ENCODE measurements at places on chromosomes 2 and 18.

GRCh38 chr2:43563679-43564078 is 32.2 kb downstream of the THADA start:
- no peak for DNase-seq

GRCh38 chr2:233992513-233993217 is 57.8 kb upstream of the SPP2 start:
- DNase-seq: no peak

GRCh38 chr2:179020156-179020750 is 29.7 kb downstream of the CCDC141 start:
- DNase-seq: no peak

- no peak for DNase-seq
Observed at GRCh38 chr2:55026202-55026601, 24.0 kb downstream of the RTN4 start.

DNA sequence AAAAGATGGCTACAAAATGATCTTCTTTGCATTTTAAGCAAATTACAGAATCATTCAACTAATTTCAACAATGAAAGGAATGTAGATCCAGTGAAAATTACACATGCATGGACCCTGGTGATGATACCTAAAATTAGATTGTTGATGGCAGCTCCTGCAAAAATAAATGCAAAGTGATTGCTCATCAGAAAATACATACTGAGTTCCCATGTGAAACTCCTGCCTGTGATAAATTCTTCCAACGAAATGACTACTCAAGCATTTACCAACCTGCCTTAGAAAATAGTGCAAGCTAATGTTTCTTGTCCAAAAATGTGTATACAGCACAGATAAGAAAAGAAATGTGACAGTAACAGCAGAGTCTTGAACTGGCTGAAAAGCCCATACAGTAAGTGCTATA is 300.0 kb upstream of the REV1 start:
- no peak for DNase-seq

DNA sequence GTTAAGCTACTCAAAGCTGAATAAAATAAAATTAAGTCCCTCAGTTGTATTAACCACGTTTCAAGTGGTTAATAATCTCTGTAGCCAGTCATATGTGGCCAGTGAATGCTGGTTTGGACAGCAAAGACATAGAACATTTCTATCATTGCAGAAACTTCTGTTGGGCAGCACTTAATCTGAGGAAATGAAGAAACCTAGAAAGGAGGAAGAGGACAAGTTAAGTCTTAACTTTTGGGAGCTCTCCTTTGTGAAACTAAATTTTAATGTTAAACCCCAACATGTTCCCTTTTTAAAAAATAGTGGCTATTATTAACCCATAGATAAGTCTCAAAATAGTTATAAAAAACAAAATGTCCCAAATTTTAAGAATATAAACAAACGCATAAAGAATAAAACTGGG is 421.3 kb downstream of the ARHGAP15 start:
- no peak for DNase-seq

- DNase-seq: no peak
Observed at GRCh38 chr2:18455236-18455862, 105.1 kb downstream of the RDH14 start.

GRCh38 chr2:226893216-226893615 is 57.4 kb downstream of the RHBDD1 start:
- no peak for DNase-seq

DNA sequence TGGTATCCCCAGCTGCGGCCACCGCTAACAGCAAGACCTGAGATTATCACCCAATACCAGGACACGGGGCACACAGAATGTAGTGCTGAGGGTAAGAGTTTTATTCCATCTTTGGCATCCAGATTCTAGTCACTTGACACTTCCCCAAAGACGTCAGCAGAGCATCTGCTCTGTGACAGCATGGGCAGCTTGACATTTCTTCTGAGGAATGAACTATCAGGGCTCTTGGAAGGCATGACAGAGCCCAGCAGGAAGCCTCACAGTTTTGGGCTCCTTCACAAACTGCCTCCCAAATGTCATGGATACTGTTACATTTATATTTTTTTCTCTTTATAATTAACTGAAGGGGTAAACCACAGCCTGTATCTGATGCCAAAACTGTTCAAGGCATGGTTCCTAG is 1010.7 kb downstream of the TDRD15 start:
- no peak for DNase-seq

DNA sequence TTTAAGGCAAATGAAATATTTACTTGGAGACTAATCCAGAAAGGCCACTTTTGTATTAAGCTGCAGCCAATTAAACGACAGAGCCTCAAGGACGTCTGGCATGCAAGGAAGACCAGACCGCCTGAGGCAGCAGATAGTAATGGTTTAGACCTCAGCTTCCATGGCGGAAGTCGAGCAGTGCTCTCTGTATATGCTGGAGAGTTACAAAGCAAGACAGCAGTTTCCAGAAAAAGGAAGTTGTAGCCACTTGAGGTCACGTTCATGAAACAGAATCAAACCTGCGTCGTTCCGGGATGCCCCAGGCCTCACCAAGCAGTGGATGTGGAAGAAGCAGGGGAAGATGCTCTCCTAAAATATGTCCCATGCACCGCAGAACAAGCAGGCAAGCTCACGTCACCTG is 142.0 kb downstream of the PTGR3 start:
- DNase-seq: no peak

DNA sequence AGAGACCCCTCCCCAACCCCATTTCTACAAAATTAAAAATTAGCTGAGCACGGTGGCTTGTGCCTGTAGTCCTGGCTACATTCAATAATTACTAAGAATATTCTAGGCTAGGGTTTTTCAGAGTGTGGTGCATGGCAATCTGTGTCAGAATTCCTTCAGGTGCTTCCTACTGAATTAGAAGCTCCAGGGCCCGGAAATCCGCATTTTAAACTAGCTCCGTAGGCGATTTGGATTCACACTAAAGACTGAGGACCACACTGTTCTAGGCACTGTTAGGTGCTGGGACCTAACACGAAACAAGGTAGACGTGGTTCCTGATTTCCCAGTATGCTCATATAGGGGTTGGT is 628 bp upstream of the ZFAND2B start:
- no peak for DNase-seq

GRCh38 chr2:101717071-101717845 is 19.8 kb downstream of the MAP4K4 start:
- DNase-seq: no peak

GRCh38 chr2:111706481-111707001 is 177.5 kb downstream of the ANAPC1 start:
- no peak for DNase-seq

DNA sequence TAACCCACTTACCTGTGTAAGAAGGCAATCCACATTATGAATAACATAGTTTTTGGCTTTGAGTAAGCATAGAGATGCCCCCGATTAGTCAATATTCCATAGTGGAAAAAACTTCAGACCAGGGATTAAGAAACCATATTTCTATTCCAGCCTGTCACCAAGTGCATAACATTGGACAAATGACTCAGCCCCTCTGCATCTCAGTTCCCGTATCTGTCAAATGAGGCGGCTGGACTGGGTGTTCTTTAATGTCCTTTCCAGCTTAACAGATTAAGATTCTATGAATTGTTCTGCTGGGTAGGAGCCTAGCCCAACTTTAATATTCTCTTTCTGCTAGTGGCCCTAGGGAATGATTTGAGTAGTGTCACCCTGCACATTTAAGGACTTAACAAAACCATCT is 11.8 kb upstream of the FTCDNL1 start:
- no peak for DNase-seq

- no peak for DNase-seq
Observed at GRCh38 chr2:135099802-135100483, 47.9 kb downstream of the RAB3GAP1 start.

DNA sequence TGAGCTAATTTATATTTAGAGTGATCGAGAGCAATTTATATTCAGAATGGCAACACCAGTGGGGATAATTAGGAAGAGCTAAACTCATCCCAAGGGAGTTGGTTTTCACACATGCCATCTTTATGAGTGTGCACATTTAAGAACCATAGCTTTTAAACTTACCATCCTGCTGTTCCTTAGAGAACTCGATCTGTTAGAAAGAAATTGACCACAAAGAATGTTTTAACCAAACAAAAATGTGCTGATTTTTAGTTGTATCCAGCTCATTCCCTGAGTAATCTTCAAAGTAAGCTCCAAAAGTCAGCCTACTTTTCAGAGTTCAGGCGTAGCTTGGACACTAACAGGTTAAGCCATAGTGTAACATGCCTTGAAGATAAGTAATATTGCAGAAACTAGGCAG is 12.6 kb downstream of the MYL1 start:
- DNase-seq: no peak

GRCh38 chr2:159606287-159606686 is 10.1 kb downstream of the BAZ2B start:
- DNase-seq: no peak

- no peak for DNase-seq
Observed at GRCh38 chr2:128372621-128373341, 54.1 kb upstream of the HS6ST1 start.

- DNase-seq: no peak
Observed at GRCh38 chr18:36186461-36187192, 670 bp upstream of the MOCOS start.

DNA sequence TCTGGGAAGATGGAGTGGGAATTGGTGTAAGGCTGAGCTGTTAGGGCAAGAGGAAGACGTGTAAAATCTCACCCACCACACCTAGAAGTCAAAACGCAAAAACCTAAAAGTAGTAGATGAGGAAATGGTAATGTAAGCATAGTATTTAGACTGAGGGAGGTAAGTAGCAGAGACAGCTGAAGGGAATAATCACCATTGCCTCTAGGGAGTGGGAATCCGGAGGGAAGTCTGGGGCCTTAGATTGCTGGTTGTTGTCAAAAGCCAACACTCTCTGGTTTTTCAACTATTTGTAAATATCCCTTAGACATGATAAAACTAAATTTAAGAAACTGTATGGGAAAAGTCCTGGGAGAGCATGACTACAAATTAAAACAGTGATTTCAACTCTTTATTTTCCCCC is 28.7 kb upstream of the MYCN start:
- no peak for DNase-seq

GRCh38 chr2:215899141-215900074 is 113.9 kb downstream of the MREG start:
- no peak for DNase-seq

GRCh38 chr2:211423018-211423417 is 866.6 kb downstream of the CPS1 start:
- DNase-seq: no peak

DNA sequence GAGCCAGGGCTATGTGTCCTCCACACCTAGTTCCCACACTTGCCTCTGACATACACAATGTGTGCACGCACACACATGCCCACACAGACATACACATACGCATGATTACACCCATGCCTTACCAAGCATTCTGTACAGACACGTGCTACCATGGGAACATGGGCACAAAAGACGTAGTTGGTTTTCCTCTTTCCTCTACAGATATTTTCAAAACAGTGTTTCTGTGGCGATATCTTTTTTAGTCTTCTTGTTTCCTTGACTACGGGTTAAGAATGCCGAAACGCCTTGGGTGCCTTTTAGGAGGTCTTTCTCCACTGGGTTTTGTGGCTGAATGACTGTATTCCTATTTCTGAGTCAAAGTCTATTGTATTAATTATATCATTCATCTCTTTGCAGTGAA is 75.5 kb upstream of the SPTBN1 start:
- no peak for DNase-seq

- no peak for DNase-seq
Observed at GRCh38 chr2:83394134-83394904, 1064.8 kb downstream of the SUCLG1 start.

DNA sequence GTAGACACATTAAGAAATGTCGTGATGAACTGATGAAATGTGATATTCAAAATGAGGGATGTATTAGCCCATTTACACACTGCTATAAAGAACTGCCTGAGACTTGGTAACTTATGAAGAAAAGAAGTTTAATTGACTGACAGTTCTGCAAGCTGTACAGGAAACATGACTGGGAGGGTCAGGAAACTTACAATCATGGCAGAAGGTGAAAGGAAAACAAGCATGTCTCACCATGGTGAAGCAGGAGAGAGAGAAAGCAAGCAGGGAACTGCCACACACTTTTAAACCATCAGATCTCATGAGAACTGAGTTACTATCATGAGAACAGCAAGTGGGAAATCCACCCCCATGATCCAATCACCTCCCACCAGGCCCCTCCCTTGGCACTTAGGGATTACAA is 1010.8 kb upstream of the CELF4 start:
- DNase-seq: no peak

- peak; percentile 3 for DNase-seq
Observed at GRCh38 chr2:228180181-228181097, 1.0 kb downstream of the SPHKAP start.

GRCh38 chr2:74500578-74500946 is 1.2 kb upstream of the LBX2 start:
- DNase-seq: no peak

DNA sequence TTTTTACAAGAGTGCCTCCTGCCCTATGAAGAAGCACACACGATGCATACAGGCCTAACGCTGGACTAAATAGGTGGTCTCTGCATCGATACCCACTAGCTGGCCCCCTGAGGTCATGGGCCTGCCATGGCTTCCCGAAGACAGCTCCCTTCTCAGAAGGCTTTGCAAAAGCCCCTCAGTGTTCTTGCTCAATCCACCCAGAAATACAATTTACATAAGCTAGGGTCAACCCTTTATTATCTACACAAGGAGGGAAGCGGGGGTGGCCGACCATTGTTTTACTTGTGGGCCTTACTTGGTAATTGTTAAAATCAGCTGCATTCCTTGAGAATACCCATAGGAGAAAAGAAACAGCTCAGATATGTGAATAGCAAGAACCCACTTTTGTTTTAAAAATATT is 28.5 kb downstream of the UXS1 start:
- no peak for DNase-seq

DNA sequence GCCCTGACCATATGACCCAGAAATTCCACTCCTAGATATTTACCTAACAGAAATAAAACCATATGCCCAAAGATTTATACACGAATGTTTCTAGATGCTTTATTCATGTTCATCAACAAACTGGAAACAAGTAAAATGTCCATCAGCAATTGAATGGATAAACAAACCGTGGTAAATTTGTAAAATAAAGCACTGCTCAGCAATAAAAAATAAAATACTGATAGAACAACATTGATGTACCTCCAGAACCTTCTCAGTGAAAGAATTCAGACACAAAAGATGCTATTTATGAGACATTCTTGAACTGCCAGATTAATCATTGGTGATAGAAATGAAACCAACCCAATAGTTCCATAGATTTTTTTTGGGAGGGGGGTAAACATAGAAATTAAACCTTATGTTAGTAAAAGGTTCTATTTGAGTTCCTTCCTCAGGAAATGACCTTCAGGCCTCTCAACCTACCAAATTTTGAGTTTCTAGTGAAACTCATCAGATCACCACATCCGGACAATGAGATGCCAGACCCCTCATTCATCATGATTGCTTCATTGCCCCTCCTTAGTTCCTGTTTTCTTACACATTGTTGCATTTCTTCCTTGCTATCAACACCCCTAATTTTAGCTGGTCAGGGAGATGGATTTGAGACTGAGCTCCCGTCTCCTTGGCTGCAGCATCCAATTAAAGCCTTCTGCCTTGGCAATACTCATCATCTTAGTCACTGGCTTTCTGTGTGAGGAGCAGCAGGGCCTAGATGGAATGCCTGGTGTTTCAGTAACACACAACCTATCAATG is 203.5 kb downstream of the LPIN1 start:
- no peak for DNase-seq

Data from midbrain (tissue), 1 donor.